ENCODE measurements at places on chromosomes 2 and 18. TPM values are rescaled to one million over a fixed set of nuclear protein-coding genes. Genes with fewer than 3 reads are reported as not detected.

DNER gene
- 8.8 TPM for total RNA-seq

DNA sequence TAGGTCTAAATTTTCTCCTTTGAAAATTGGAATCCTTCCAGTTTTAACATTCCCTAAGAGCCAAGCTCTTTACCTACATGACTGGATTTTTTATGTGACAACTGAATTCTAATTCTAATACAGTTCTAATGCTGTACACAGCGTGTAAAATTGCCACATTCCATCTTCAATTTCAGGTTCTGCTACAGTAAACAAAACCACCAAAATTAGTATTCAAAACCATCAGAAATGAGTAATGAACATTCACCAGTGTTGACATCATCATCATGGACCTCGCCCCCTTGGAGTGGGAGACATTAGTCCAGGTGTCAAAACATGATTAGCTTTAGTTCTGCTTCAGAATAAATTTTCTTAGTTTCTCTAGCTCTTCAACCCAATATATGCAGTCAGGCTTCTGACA lies 133.6 kb downstream of the MBD2 start:
- DNase-seq, result no peak
- H3K27me3 ChIP-seq, result no peaks in the 10 kb centered on the region
- peaks cover 10% of the 10 kb centered on the region for H3K4me1 ChIP-seq
- H3K27ac ChIP-seq, result no peak overlapping the region
- no peaks in the 10 kb centered on the region for H3K36me3 ChIP-seq
- H3K4me3 ChIP-seq, result no peak overlapping the region

- no peak overlapping the region for H3K27ac ChIP-seq
- H3K4me3 ChIP-seq, result no peak overlapping the region
- peak; percentile 95 for DNase-seq
- peaks cover 16% of the 10 kb centered on the region for H3K4me1 ChIP-seq
- no peaks in the 10 kb centered on the region for H3K27me3 ChIP-seq
Measured at GRCh38 chr2:25664183-25664964, 9.0 kb downstream of the DTNB start.

DNA sequence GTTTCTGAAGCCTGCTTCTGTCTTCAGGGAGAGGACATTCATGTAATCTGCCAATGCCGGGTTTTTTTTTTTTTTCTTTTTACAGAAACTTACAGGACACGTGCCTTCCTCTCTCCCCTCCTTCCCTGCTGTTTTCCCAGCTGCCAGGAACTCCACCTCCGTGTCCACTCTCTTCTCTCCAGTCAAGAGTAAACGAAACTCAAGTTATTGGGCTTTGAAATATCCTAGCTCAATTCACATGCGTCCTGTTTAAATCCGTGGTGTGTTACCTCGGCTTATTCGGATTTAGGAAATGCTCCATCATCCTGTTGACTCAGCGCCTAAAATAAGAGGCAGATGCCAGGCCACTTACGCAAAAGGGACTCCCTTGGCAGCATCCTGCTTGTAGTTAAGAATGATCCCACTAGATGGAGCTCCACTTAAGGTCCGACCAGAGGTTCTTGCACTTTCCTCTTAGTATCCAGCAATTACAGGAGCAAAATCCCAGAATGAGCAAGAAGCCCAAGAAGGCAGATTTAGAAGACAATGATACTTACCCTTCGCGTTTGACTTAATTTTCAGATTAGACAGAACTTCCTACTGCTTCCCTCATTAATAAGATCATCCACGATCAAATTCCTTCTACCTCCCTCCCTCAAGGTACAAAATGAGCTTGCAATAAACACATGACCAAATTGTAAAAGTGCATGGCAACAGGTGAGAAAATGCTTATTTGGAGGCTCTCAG lies 97.2 kb upstream of the ZCCHC2 start:
- H3K36me3 ChIP-seq, result no peaks in the 10 kb centered on the region
- H3K27me3 ChIP-seq, result no peaks in the 10 kb centered on the region
- DNase-seq, result peak; percentile 96
- peaks cover 3% of the 10 kb centered on the region for H3K4me1 ChIP-seq
- H3K27ac ChIP-seq, result no peak overlapping the region

DNA sequence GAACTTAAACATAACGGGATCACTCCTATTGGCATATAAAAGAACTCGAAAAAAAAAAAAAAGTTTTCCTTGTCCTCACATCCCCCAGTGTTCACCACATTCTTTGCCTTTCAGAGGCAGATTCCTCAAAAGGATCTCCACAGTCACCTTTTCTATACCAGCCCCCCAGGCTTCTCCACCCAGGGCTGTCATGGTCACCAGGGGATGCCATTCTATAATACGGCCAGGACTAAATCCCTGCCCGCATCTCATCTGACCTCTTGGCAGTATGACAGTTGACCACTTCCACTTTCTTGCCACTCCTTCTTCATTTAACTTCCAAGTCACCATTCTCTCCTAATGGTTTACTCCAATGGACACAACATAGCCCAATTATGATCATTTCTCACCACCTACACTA lies 29.3 kb downstream of the SOS1 start:
- peak; percentile 33 for DNase-seq
- no peak overlapping the region for H3K4me3 ChIP-seq
- no peak overlapping the region for H3K27ac ChIP-seq
- H3K4me1 ChIP-seq, result peaks cover 30% of the 10 kb centered on the region

- H3K4me3 ChIP-seq, result no peak overlapping the region
- no peaks in the 10 kb centered on the region for H3K4me1 ChIP-seq
- DNase-seq, result peak; percentile 16
- H3K27me3 ChIP-seq, result no peaks in the 10 kb centered on the region
- no peak overlapping the region for H3K27ac ChIP-seq
Measured at GRCh38 chr18:34031810-34032209, 192.9 kb downstream of the NOL4 start.

GRCh38 chr2:167249197-167249596 lies 360.9 kb downstream of the XIRP2 start:
- no peak for DNase-seq
- peaks cover under 1% of the 10 kb centered on the region for H3K4me1 ChIP-seq
- no peaks in the 10 kb centered on the region for H3K27me3 ChIP-seq
- H3K27ac ChIP-seq, result no peak overlapping the region
- H3K4me3 ChIP-seq, result no peak overlapping the region

DNA sequence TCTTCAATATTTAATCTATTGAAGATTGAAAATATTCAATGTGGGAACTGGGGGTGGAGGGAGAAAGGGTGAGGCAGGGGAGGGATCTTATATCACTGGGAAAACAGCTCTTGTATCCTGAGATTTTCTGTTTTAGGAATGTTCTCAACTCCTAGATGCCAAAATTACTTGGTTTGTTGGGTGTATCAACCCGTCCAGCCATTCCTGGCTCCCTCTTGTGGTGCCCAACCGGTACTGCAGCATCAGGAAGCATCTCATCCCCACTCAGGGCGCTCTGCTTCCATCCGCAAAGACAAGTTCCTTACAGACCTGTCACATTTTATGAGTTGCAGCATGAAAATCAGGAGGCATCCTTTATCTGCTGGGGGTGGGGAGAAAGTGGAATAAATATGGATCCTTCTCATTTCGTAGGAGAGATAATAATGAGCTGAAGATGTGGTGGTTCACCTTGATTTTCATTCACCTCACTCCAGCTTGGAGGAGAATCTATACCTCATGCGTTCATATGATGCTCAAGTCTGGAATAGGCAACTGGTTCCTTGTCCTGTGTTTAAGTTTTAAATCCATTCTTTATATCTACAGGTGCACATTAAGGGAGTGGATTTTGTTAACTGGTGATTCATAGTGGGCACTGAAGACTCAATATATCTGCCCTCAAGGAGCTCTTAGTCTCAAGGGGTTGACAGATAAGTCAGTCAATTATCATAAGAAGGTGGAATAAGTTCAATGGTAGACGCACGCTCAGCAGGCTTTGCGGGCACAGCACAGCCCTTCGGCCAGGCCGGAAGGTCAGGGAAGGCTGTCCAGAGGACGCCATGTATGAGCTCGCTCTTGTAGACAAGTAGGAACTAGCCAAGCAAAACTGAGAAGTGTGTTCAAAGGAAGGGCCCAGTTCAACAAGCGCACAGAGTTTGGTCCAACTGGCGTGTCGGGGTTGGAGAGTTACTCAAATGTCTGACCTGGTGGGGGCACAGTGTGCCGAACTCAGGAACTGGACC lies 127.3 kb downstream of the RNF144A start:
- H3K27ac ChIP-seq, result no peak overlapping the region
- H3K4me3 ChIP-seq, result no peak overlapping the region
- H3K4me1 ChIP-seq, result peaks cover 8% of the 10 kb centered on the region

GRCh38 chr18:74284191-74284979 lies 7.4 kb downstream of the CYB5A start:
- no peaks in the 10 kb centered on the region for H3K27me3 ChIP-seq
- H3K36me3 ChIP-seq, result no peaks in the 10 kb centered on the region
- no peak overlapping the region for H3K4me3 ChIP-seq
- H3K4me1 ChIP-seq, result peaks cover 79% of the 10 kb centered on the region
- peak overlapping the region; percentile 61 for H3K27ac ChIP-seq

- peak overlapping the region; percentile 89 for H3K27ac ChIP-seq
- no peaks in the 10 kb centered on the region for H3K36me3 ChIP-seq
- H3K4me1 ChIP-seq, result peaks cover 82% of the 10 kb centered on the region
- H3K4me3 ChIP-seq, result peak overlapping the region; percentile 4
- no peak for DNase-seq
- H3K27me3 ChIP-seq, result no peaks in the 10 kb centered on the region
Measured at GRCh38 chr18:55300421-55300935, 287.5 kb downstream of the TCF4 start.

DNA sequence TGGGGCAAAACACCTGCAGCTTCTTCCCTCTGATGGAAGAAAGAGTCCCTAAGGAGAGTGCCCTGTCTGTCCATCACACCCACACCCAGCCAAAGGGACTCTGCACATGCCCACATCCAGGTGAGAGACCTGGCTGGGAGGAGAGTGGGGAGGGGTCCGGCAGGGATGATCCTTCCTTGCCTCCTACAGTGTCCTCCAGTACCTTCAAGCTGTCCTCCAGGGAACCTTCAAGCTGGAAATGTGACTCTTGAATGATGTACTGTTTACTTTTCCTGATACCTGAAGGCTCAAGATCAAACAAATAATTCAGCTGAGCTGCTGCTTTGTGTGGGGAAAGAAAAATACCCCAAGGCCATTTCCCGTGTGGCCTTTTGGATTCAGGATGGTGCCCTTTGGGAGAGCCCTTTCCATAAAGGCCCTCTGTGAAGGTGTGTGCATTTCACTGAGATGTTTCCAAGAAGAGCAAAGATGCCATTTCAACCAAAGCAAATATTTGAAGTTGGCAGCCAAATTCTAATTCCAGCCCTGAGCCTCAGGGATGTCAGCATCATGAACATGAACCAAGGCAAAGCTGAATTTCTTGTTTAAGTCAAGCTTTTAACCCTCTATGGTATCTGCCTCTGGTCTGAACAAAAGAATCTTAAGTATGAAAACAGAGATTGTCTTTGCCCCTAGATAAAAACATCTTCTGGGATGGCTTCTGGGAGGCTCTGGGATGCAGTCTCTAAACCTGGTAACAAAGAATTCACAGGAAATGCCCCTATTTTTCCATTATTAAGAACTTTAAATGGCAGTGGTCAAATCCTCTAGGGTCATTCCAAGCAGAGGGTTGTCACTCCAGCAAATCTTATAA lies 11.1 kb downstream of the EVA1A start:
- H3K4me1 ChIP-seq, result peaks cover 17% of the 10 kb centered on the region
- DNase-seq, result no peak
- no peak overlapping the region for H3K27ac ChIP-seq
- no peaks in the 10 kb centered on the region for H3K27me3 ChIP-seq

- H3K4me3 ChIP-seq, result no peak overlapping the region
- no peak for DNase-seq
- no peaks in the 10 kb centered on the region for H3K27me3 ChIP-seq
- H3K36me3 ChIP-seq, result no peaks in the 10 kb centered on the region
- H3K4me1 ChIP-seq, result peaks cover 17% of the 10 kb centered on the region
- no peak overlapping the region for H3K27ac ChIP-seq
Measured at GRCh38 chr2:119197126-119197405, 26.6 kb upstream of the STEAP3 start.

- DNase-seq, result no peak
- H3K36me3 ChIP-seq, result no peaks in the 10 kb centered on the region
- H3K4me3 ChIP-seq, result no peak overlapping the region
- no peaks in the 10 kb centered on the region for H3K27me3 ChIP-seq
Measured at GRCh38 chr2:240622060-240622411, 3.2 kb upstream of the GPR35 start.

GRCh38 chr2:98649135-98649991 lies 41.0 kb downstream of the UNC50 start:
- peak; percentile 87 for DNase-seq
- H3K4me1 ChIP-seq, result peaks cover 8% of the 10 kb centered on the region
- no peaks in the 10 kb centered on the region for H3K27me3 ChIP-seq
- no peak overlapping the region for H3K27ac ChIP-seq
- H3K36me3 ChIP-seq, result no peaks in the 10 kb centered on the region
- no peak overlapping the region for H3K4me3 ChIP-seq

- no peaks in the 10 kb centered on the region for H3K36me3 ChIP-seq
- peaks cover 17% of the 10 kb centered on the region for H3K4me1 ChIP-seq
- H3K27ac ChIP-seq, result peak overlapping the region; percentile 77
- no peak overlapping the region for H3K4me3 ChIP-seq
Measured at GRCh38 chr2:227772932-227773331, 27.2 kb downstream of the SCYGR8 start.
